ENCODE measurements at places on chromosomes 2 and 18. TPM values are rescaled to one million over a fixed set of nuclear protein-coding genes. Genes with fewer than 3 reads are reported as not detected.

The SLC23A3 gene
- total RNA-seq, result 1.1 TPM

DNA sequence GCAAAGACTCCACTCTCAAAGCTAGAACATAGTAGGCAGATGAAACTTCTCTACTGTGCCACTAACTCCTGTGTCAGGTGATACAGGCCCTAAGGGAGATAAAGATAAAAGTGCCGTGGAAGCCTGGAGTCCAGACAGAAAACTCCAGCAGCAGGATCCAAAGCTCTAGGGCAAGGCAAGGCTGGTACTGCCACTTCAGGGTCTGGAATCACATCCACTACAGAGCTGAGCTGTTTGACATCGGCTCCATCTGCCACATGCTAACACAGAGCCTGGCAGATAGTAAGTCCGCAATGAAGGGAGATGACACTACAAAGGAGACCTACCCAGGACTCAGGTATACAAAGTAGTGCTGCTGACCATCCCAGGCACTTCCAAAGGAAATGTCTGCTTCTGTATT, 34.4 kb downstream of the EPG5 start:
- no peaks in the 10 kb centered on the region for H3K27me3 ChIP-seq
- H3K36me3 ChIP-seq, result peaks cover 24% of the 10 kb centered on the region
- H3K4me1 ChIP-seq, result peaks cover 7% of the 10 kb centered on the region
- no peak overlapping the region for H3K27ac ChIP-seq

- H3K4me1 ChIP-seq, result no peaks in the 10 kb centered on the region
- H3K27ac ChIP-seq, result no peak overlapping the region
- peaks cover 6% of the 10 kb centered on the region for H3K27me3 ChIP-seq
- H3K4me3 ChIP-seq, result no peak overlapping the region
- no peaks in the 10 kb centered on the region for H3K36me3 ChIP-seq
- DNase-seq, result no peak
Measured at GRCh38 chr2:240791821-240792628, 28.0 kb downstream of the KIF1A start.

GRCh38 chr2:109009920-109010610, 21.0 kb upstream of the EDAR start:
- no peak for DNase-seq
- peaks cover 5% of the 10 kb centered on the region for H3K4me1 ChIP-seq
- H3K4me3 ChIP-seq, result no peak overlapping the region
- no peak overlapping the region for H3K27ac ChIP-seq
- H3K27me3 ChIP-seq, result no peaks in the 10 kb centered on the region

Data from activated CD4-positive, alpha-beta memory T cell treated with anti-CD3 and anti-CD28 coated beads for 36 hours (primary cell).